ENCODE measurements at places on chromosomes 7 and 10.

GRCh38 chr7:87628780-87629569 is 777 bp downstream of the RUNDC3B start:
- peak; percentile 54 for DNase-seq
- no peaks in the 10 kb centered on the region for H3K36me3 ChIP-seq
- H3K27me3 ChIP-seq: no peaks in the 10 kb centered on the region

GRCh38 chr10:34145715-34146114 is 669.4 kb downstream of the PARD3 start:
- no peak overlapping the region for H3K27ac ChIP-seq
- H3K36me3 ChIP-seq: no peaks in the 10 kb centered on the region
- no peak for DNase-seq

- no peaks in the 10 kb centered on the region for H3K27me3 ChIP-seq
- no peak overlapping the region for H3K4me3 ChIP-seq
Observed at GRCh38 chr10:31687663-31688482, 240.8 kb downstream of the ARHGAP12 start.

GRCh38 chr10:133134411-133135115 is 25.5 kb upstream of the KNDC1 start:
- DNase-seq: no peak
- H3K27ac ChIP-seq: no peak overlapping the region
- no peak overlapping the region for H3K4me3 ChIP-seq
- H3K4me1 ChIP-seq: no peaks in the 10 kb centered on the region
- H3K27me3 ChIP-seq: no peaks in the 10 kb centered on the region

GRCh38 chr10:70599791-70600190 is 2.8 kb downstream of the PRF1 start:
- no peaks in the 10 kb centered on the region for H3K27me3 ChIP-seq
- peaks cover 80% of the 10 kb centered on the region for H3K4me1 ChIP-seq
- H3K27ac ChIP-seq: peak overlapping the region; percentile 30
- no peak for DNase-seq
- H3K36me3 ChIP-seq: peaks cover 28% of the 10 kb centered on the region
- H3K4me3 ChIP-seq: peak overlapping the region; percentile 66

GRCh38 chr10:22927166-22927565 is 687 bp upstream of the ARMC3 start:
- H3K4me3 ChIP-seq: peak overlapping the region; percentile 64
- no peaks in the 10 kb centered on the region for H3K27me3 ChIP-seq
- peak; percentile 2 for DNase-seq
- H3K4me1 ChIP-seq: peaks cover 12% of the 10 kb centered on the region

DNA sequence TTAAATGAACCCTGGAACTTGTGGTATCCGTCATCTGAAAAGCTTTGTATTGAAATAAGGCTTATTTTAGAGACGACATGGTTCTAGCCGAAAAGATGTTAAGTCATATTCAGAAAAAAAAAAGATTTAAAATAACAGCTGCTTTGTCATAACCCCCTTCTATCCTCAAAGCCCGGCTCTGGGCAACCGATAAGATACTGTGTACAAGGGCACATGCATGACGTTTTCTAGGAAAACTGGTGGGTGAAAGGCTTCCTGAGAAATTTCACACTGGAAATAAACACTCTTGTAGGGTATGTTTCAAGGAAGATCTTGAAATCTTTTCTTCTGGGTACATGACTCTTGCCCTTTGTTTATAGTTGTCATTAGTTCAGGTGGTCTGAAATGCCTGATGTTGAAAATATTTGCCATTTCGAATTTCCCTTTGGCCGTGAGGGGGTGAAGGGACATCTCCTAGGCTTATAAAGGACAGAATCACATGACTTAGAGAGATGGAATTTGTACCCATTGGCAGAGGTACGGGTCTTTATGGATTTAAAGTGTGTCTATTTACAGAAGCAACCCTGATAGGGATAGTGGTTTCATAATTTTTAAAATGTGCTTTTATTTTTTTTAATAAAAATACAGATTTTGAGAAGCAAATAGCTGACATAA is 232.5 kb downstream of the PTEN start:
- no peak overlapping the region for H3K4me3 ChIP-seq
- peaks cover 25% of the 10 kb centered on the region for H3K4me1 ChIP-seq
- H3K27ac ChIP-seq: no peak overlapping the region
- no peaks in the 10 kb centered on the region for H3K27me3 ChIP-seq
- no peaks in the 10 kb centered on the region for H3K36me3 ChIP-seq

GRCh38 chr7:4050126-4050660 is 631.9 kb upstream of the FOXK1 start:
- DNase-seq: no peak
- H3K27me3 ChIP-seq: no peaks in the 10 kb centered on the region
- no peak overlapping the region for H3K4me3 ChIP-seq
- no peak overlapping the region for H3K27ac ChIP-seq
- H3K4me1 ChIP-seq: no peaks in the 10 kb centered on the region
- no peaks in the 10 kb centered on the region for H3K36me3 ChIP-seq

- no peaks in the 10 kb centered on the region for H3K4me1 ChIP-seq
- no peak overlapping the region for H3K4me3 ChIP-seq
- H3K27ac ChIP-seq: no peak overlapping the region
- no peaks in the 10 kb centered on the region for H3K36me3 ChIP-seq
Observed at GRCh38 chr10:67802767-67803538, 35.0 kb downstream of the DNAJC12 start.

GRCh38 chr7:95897557-95898251 is 125.3 kb downstream of the DYNC1I1 start:
- no peaks in the 10 kb centered on the region for H3K36me3 ChIP-seq
- H3K27ac ChIP-seq: no peak overlapping the region
- no peaks in the 10 kb centered on the region for H3K4me1 ChIP-seq

DNA sequence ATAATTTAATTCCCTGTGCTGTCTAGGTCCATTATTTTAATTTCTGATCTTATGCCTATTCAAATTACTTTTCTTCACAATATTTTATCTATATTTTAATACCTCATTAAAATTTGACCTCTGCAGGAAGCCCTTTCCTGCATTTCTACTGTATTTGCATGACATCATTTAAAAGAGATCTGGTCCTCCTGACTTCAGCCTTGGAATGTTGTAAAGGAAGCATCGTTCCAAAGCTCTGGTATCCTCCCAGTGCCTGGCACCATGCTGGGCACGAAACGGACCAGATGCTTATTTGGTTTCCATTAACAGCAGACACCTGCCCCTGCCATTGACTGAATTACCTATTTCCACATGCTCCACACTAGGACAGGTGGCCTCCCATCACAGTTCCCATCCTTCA is 247.5 kb downstream of the KLF6 start:
- no peak overlapping the region for H3K4me3 ChIP-seq
- H3K27ac ChIP-seq: no peak overlapping the region
- H3K27me3 ChIP-seq: no peaks in the 10 kb centered on the region

DNA sequence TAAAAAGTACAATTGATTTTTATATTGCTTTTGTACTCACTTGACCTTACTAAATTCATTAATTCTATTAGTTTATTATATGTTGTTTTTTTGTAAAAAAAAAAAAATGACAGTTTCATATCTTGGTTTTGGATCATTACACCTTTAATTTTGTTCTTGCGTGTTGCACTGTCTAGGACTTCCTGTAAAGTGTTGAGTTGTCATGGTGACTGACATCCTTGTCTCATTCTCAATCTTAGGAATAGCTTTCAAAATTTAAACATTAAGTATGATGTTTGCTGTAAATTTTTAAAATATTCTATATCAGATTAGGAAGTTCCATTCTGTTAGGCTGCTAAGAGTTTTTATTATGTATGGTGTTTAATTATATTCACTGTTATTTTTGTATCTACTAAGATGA is 139.1 kb downstream of the ARHGAP12 start:
- no peak for DNase-seq
- H3K4me1 ChIP-seq: peaks cover 3% of the 10 kb centered on the region
- no peak overlapping the region for H3K27ac ChIP-seq
- H3K4me3 ChIP-seq: no peak overlapping the region
- no peaks in the 10 kb centered on the region for H3K36me3 ChIP-seq

DNA sequence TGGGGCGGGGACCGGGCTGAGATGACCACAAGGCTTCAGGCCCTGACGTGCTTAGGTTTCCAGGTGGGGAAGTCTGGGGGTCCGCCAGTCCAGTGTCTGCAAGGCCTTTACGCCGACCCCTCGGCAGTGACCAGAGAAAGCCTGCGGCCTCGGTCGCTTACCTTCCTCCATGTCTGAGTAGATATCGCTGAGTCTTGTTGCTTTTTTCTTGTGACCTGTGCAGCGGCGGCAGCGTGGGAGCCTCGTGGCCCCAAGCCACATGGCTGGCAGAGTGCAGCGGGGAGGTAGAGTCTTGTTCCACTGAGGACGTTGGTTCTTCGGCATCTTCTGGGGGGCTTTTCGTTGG is 329 bp downstream of the NOLC1 start:
- peaks cover 21% of the 10 kb centered on the region for H3K36me3 ChIP-seq
- no peaks in the 10 kb centered on the region for H3K27me3 ChIP-seq
- DNase-seq: no peak
- H3K27ac ChIP-seq: peak overlapping the region; percentile 93
- H3K4me3 ChIP-seq: peak overlapping the region; percentile 91

DNA sequence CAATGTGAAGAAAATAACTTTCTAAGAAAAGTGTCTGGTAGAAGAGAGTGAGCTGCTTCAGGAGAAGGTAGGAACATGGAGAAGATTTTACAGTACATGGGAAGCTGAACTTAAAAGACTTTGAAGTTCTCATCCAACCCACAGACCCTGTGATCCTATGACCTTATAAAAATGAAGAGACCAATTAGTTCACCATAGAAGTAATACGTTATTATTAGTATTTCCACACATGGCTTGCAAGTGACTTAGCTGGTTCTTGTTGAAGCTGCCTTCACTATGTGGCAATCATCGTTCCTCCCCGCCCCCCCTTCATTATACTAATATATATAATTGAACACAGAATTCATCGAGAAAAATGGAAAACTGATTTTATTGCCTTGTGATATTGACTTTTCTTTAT is 129.1 kb downstream of the SND1 start:
- H3K27me3 ChIP-seq: no peaks in the 10 kb centered on the region
- no peak overlapping the region for H3K27ac ChIP-seq
- no peaks in the 10 kb centered on the region for H3K4me1 ChIP-seq
- DNase-seq: no peak

DNA sequence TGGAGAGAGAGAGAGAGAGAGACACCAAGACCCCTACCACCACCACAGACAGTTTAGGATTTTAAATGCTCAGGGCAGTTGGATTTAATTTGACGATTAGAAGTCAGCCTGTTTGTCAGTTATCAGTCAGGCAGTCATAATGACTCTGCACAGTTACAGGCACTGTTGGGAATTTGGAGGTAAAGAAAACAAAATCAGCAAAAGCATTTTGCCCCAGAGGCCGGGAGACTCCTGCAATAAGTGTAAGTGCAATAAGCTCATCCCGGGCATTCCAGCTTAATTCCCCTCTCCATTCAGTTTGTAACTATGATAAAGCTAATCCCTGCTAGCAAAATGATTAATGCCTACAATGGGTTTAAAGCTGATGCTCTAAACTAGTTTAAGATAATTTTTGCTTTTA is 13.5 kb downstream of the SEMA3C start:
- no peaks in the 10 kb centered on the region for H3K36me3 ChIP-seq
- no peaks in the 10 kb centered on the region for H3K27me3 ChIP-seq
- no peak overlapping the region for H3K4me3 ChIP-seq
- no peaks in the 10 kb centered on the region for H3K4me1 ChIP-seq
- no peak overlapping the region for H3K27ac ChIP-seq

DNA sequence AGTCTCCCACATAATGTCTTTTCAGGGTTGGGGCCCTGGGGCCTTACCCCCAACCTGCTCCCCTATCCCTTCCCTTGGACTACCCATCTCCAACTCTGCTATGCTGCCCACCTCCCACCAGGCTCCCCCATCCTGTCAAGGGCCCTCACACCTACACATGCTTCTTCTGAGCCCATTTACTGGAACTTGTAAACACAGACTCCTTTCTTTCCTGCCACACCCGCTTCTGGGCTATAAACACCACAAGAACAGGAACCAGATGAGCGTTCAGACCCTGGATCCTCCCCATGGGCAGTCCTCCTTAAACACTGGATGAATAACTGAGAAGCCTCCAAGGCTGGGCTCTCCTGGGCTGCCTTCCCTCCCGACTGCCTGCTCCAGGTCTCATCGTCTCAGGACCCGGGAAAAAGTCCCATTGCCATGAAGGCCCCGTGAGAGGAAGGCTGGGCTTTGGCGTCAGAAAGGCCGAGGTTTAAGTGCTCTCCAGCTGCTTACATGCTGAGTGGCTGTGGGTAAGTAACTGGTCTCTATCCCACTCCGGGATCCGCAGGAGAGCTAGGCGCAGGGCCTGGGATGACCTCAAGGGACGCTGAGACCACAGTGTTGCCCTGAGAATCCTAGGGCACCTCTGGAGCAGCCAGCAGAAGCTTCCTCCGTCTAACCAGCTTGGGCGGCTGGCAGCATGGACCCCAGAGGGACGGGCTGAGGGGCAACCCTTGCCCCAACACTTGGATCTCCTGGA is 15.6 kb upstream of the CRHR2 start:
- no peaks in the 10 kb centered on the region for H3K4me1 ChIP-seq
- H3K27me3 ChIP-seq: no peaks in the 10 kb centered on the region
- no peak overlapping the region for H3K27ac ChIP-seq
- no peak overlapping the region for H3K4me3 ChIP-seq

DNA sequence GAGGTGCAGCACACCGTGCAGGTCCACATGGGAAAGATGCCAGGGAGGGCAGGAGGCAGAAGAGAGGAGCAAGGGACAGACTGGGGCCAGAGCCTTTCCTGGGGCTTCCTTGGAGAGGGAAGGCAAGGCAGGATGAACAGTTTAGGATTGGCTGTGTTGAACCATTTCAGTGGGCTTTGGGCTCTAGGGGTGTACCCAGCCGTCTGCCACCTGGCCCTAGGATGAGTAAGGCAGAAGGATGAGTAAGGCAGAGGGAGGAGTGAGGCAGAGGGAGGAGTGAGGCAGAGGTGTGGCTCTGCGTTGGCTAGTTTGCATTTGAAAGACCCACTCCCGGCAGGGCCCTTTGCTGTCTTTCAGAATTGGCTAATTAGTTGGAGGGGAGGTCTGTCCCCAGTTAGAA is 31.5 kb upstream of the PRF1 start:
- no peaks in the 10 kb centered on the region for H3K36me3 ChIP-seq
- H3K4me3 ChIP-seq: no peak overlapping the region
- H3K27me3 ChIP-seq: no peaks in the 10 kb centered on the region

DNA sequence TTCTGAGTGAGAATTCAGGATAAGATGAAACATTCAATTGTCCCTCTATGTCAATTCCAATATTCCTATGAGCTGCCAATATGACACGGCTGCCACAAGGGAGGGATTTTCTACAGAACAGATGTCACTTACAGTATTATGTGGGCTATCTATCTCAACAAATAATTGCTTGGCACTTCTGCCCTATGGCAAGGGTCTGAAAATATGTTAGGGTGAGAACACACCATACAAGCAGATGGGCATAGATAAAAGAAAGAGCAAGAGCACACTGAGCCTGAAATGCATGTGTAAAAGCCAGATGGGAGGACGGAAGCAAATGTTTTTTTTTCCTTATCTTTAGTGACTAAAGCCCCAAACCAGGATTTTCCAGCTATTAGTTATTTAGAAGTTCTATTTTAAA is 70.1 kb upstream of the TFEC start:
- H3K27me3 ChIP-seq: no peaks in the 10 kb centered on the region
- no peaks in the 10 kb centered on the region for H3K4me1 ChIP-seq
- no peaks in the 10 kb centered on the region for H3K36me3 ChIP-seq
- H3K4me3 ChIP-seq: no peak overlapping the region
- DNase-seq: no peak

Data from CD8-positive, alpha-beta memory T cell (primary cell).